CD4-positive, alpha-beta T cell treated with Interferon alpha-2 for 1 hour (primary cell): ENCODE measurements at places on chromosomes 7 and 10.

DNA sequence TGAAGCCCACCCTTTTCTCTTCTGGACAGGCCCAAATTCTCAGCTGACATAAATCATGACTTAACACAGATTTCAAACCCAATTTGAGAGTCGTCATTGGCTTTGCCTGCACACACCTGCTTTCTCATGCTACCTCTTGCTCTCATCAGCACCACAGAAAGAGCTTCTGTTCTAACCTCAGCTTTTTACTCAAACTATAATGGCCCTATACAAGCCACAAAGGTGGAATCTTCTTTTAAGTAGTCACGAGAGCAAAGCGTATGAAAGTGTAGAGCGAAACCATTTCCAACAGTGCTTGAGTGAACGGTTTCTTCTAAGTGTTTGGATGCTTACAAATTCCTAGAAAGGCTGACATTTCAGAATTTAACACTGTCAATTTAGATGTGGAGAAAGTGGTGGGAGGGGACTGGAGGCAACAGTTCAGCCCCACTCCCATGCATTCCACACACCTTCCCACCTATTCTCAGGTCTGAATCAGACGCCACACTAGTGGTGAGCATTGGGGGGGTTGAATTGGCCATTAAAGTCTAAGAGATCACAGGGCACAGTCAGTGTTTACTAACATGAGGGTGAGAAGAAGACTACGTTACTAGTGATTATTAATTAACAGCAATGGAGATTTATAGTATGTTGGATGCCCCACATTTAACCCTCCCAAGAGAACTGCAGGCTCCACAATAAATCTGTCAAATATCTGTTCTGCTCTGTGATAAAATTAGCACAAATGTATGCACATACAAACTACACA, 114.0 kb downstream of the PRKCQ start:
- DNase-seq, result no peak

DNA sequence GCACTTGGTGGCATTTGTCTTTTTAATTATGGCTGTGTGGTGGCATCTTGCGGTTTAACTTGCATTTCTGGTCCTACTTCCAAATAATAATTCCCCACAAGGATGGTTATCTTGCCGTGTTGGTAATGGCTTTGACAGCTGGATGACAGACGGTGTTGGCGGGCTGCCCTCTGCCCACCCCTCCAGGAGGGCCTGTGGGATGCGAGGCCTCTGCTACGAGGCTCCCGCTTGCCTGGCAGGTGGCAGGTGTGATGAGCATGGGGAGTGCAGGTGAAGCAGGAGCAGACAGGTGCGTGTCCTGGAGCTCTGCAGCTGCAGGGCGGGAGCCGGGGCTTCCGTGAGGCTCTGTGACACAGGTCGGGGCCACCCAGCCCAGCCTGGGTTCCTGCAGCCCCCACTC, 11.8 kb downstream of the INPP5A start:
- no peak for DNase-seq

GRCh38 chr10:88670497-88670896, 6.3 kb downstream of the LIPF start:
- no peak for DNase-seq

- DNase-seq, result no peak
Measured at GRCh38 chr10:74704629-74705357, 121.6 kb upstream of the KAT6B start.

DNA sequence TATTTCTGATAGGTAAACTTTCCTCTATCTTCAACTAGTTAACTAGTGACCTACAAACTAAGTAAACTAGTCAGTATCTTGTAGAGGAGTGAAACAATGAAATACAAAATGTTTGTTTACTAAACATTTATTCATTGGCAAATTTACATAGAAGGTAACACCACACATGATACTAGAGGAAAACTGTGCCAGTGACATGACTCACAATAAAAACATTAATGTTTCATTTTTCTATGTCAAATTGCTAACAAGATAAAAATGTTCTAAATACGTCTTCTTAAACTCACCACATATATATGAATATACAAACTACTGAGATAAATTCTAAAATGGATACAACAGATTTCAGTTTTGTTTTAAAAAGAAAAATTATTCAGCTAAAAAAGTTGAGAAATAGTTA, 471.3 kb downstream of the PARD3 start:
- DNase-seq, result no peak

GRCh38 chr10:110425684-110426293, 71.9 kb upstream of the DUSP5 start:
- DNase-seq, result peak; percentile 54

DNA sequence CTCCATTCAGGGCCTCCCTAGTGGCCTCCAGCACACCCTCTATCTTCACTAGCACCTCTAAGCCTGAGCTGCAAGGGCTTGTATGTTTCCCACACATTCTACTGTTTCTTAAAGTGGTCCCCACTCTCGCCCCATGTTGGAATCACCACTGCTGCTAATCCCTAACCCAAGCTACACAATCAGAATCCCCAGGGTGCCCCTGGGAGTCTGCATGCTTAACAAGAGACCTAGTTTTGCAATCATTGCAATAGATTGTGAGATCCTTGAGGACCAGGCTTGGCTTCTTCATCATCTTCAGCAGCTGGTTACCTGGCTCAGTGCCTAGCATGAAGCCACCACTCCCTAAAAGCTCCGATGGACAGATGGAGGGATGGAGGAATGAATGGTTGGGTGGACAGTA, 113.9 kb downstream of the MYOF start:
- no peak for DNase-seq

GRCh38 chr7:1693419-1693990, 23.4 kb downstream of the ELFN1 start:
- DNase-seq, result no peak

DNA sequence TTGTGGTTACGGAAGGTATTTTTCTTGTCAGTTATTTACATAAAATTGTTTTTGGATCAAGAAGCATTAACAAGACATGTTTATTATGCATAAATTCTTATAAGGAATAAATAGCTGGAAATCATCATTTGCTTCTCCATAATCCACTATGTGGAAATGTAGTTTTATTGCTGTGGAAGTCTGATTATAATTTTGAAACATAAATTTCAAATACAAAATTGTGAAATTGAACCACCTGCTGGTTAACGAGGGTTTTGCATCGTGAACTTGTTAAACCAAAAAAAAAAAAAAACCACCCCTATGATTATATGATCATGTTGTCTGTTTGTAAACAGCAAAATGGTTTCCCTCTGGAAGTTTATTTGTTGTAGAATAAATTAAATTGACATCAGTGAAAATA, 25.9 kb downstream of the ABRAXAS2 start:
- DNase-seq, result peak; percentile 31

DNA sequence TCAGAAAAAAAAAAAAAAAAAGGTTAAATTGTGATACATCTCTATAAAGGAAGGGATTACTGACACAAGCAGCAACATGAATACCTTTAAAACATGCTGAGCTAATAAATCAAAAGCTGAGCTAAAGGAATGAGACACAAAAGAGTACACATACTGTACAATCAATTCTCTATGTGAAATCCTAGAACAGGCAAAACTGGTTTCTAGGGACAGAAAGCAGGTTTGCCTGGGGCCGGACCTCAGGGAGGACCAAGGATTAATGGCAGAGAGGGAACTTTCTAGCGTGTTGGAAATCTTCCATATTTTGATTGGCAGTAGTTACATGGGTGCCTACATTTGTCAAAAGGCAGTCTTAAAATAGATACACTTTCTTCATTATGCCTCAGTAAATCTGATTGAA, 52.5 kb downstream of the KLRG2 start:
- DNase-seq, result no peak

- DNase-seq, result no peak
Measured at GRCh38 chr10:60980997-60981396, 37.0 kb upstream of the RHOBTB1 start.

DNA sequence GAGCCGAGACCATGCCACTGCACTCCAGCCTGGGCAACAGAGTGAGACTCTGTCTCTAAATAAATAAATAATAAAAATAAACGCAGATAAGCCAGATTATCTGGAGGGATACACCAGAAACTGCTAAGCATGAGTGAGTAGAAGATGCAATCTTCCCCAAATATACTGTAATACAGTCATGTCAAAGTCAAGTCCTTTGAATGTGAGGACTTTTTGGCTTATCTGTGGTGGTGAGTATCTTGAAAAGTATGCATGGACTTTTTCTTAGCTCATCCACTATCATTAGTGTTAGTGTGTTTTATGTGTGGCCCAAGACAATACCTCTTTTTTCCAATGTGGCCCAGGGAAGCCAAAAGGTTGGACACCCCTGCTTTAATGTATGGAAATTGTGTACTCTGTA, 44.7 kb upstream of the PITRM1 start:
- no peak for DNase-seq

DNA sequence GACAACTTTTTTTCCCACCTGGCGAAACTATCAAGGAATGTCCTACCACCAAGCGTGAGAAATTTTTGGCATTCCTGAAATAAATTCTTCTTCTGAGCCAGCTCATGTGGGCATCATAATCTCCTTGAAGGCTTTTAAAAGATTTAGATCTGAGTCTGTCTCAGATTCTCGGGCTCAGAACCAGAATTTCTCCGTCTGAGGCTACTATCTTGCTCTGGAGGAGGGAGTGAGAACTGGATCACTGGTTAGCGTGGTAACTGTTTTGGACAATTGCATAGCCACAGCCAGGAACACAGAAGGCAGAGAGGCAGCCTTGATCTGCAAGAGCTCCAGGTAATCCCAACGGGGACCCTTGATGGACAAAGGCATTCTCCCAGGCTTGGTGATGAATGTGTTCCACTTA, 1.0 kb upstream of the PLAC9 start:
- no peak for DNase-seq

- DNase-seq, result no peak
Measured at GRCh38 chr7:137870684-137871083, 23.9 kb upstream of the DGKI start.

GRCh38 chr10:100330079-100330478, at the start of gene PKD2L1:
Gene PKD2L1 (minus strand): TSS chr10:100330228. CDS start chr10:100330103, 125 bp downstream.
- no peak for DNase-seq

- no peak for DNase-seq
Measured at GRCh38 chr10:96512524-96513304, 1.0 kb downstream of the TLL2 start.

DNA sequence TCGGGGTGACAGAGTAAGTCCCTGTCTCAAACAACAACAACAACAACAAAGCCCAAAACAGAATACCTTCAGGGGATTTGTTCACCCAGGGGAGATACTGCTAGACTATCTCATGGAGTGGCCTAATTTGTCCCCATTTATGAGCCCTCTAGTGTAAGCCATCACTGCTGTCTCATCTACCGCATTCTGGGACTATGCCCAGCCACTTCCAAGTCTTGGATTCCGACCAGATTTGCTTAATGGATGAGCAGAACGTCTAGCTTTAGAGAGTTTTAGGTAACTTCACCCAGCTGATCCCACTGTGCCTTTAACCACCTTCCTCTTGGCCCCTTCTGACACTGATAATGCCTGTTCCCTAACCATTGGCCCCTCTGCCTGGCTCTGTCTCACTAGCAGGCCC, 47.1 kb downstream of the PAPSS2 start:
- no peak for DNase-seq

GRCh38 chr7:124171068-124171467, 138.2 kb upstream of the TMEM229A start:
- DNase-seq, result no peak

GRCh38 chr7:151039850-151040548, 8.3 kb upstream of the ASIC3 start:
- DNase-seq, result no peak

GRCh38 chr10:48790457-48791044, 105.9 kb downstream of the WDFY4 start:
- no peak for DNase-seq

- DNase-seq, result no peak
Measured at GRCh38 chr7:5351507-5352265, 68.9 kb downstream of the SLC29A4 start.

- DNase-seq, result no peak
Measured at GRCh38 chr7:76998285-76998589, 33.9 kb downstream of the SPDYE17 start.

- DNase-seq, result no peak
Measured at GRCh38 chr10:94219829-94220228, 142.9 kb downstream of the NOC3L start.

GRCh38 chr10:112810711-112811151, 139.3 kb upstream of the TCF7L2 start:
- DNase-seq, result no peak

GRCh38 chr7:66055321-66055956, 20.2 kb upstream of the ASL start:
- DNase-seq, result no peak

- DNase-seq, result no peak
Measured at GRCh38 chr10:78301891-78302738, 268.5 kb downstream of the RPS24 start.

DNA sequence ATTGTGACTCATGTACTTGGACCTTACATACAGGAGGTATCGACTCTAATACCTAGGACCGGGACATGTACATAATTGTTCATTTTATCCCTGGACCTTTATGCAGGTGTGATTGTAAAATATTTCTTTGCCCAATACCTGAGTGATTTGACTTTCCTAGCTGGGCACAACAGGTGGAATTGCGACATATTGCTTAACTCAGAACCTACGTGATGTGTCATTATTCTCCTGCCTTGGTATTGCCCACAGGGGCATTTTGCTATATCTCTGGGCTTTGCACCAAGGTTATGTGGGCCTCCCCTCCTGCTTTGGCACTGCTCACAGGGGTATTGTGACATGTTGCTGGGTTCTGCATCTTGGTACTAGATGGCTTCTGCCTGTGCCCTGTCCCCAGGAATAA, 23.9 kb upstream of the ZNF107 start:
- no peak for DNase-seq

GRCh38 chr10:88735661-88736060, 24.2 kb upstream of the LIPN start:
- no peak for DNase-seq

DNA sequence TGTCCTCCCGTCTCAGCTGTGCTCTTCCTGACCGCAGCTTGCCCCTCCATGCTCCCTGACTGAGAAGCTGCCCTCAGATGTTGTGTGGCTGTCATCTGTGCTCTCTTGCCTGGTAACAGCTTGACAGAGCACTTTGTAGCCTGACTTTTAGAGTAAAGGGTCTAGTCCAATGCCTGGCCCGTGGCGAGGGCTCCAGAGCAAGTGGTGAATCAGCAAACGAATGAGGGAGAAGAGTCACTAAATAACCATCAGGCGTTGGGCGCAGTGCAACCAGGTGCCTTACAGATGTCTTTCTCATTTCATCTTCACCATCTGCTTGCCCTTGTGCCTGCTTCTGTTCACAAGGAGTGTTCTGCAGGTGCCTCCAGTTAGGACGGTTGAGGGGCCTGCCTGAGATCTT, 45.6 kb downstream of the MKI67 start:
- DNase-seq, result no peak

DNA sequence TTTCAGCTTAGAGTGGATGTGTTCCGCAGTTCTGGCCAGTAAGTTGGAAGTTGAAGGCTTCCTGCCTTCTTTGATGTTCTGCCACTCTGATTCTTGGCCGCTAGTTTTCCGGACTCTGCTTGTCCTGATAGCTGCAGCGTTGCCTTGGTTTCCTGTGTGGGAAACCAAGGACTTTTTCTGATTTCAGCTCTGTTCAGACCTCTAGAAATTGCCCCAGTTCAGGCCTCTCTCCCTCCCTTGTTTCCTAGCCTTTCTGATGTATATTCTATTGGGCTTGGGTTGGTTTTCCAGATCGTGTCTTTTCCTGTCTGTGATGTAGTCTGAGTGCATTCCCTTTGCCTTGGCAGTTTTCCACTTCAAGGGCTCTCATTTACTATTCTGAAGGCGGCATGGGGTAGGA, 318.7 kb downstream of the BBS9 start:
- DNase-seq, result no peak

- no peak for DNase-seq
Measured at GRCh38 chr7:114481999-114482398, 67.4 kb downstream of the FOXP2 start.
